Breast epithelium (tissue), 4 donors: ENCODE measurements at places on chromosomes 1 and 21. TPM values are rescaled to one million over a fixed set of nuclear protein-coding genes. Genes with fewer than 3 reads are reported as not detected.
A peak's percentile ranks its signal among the peaks of the same experiment; 100 is the strongest.

The POGZ gene
- total RNA-seq: 60.3 TPM

The ZNF593OS gene
- total RNA-seq: not detected

GRCh38 chr1:26959722-26960624 is at the start of gene KDF1:
Gene KDF1 (minus strand): TSS chr1:26960468. CDS start chr1:26952380, 8,088 bp downstream.
- DNase-seq: peak; percentile 83

- DNase-seq: no peak
Observed at GRCh38 chr21:46517361-46517760, 58.7 kb downstream of the DIP2A start.

- DNase-seq: no peak
Observed at GRCh38 chr1:81577004-81577697, 223.6 kb upstream of the ADGRL2 start.
